Dorsolateral prefrontal cortex (tissue), 122 donors: ENCODE measurements at places on chromosomes 11 and 22.

DNA sequence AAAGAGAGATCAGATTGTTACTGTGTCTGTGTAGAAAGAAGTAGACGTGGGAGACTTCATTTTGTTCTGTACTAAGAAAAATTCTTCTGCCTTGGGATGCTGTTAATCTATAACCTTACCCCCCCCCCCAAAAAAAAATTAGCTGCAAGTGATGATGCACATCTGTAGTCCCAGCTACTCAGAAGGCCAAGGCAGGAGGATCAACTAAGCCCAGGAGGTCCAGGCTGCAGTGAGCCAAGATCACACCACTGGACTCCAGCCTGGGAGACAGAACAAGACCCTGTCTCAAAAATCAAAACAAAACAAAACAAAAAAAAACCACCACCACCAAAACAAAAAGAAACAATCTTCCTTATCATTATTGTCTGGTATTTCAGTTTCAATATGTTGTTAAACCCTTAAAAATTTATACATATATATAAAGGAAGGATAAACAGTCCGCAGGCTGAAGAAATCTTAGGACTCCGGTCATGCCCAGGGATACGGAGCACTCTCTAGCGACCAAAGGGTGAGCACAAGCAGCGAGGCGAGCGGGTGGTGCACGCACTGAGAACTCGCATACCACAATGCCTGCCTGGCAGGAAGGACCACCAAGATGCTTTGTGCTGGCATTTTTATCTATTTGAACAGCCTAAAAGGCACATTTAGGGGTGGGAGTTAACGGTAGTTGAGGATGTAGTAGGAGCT lies 6.4 kb downstream of the POLDIP3 start:
- no peak for DNase-seq

DNA sequence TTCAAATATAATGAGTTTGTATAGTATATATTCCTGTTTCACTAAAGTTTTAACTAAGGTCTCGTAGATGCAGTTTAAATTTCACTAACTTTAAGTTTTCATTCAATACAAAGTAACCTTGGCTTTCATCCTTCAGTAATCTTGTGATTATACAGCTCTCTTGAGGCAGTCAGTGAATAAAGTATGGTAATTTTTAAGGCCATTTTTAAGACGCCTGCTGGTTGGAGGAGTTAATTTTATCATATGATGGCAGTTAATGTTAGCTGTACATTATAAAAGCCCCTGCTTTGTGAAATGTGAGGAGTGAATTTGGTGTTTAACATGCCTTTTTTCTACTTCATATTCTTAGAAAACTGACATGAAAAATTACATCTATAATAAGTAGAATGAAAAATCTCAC lies 163.6 kb downstream of the TMEM135 start:
- DNase-seq, result no peak

GRCh38 chr22:33242078-33242477 lies 183.9 kb upstream of the SYN3 start:
- DNase-seq, result no peak

DNA sequence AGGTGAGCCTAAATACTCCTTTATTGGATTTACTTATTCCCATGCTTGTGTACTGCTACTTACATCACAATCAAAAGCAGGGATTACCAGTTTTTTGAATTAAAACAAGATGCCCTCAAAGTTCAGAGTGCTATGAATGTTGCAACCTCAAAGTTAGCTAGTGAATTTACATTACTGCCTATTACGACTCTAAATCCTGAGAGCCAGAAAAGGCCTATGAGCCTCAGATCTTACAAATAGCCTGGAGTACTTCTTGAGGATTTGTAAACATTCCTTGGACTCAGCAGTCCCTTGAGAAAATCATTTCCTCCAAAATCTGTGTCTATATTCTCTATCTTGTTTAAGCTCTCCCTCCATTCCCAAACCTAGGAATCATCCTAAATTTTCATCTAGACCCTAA lies 25.5 kb downstream of the CHORDC1 start:
- no peak for DNase-seq

- DNase-seq, result no peak
Measured at GRCh38 chr11:128464878-128465450, 122.4 kb downstream of the ETS1 start.

- no peak for DNase-seq
Measured at GRCh38 chr11:130476200-130476921, 27.9 kb downstream of the ADAMTS15 start.

- DNase-seq, result no peak
Measured at GRCh38 chr11:31959716-31960115, 131.2 kb upstream of the RCN1 start.

GRCh38 chr11:115625502-115625901 lies 121.3 kb upstream of the CADM1 start:
- DNase-seq, result no peak

DNA sequence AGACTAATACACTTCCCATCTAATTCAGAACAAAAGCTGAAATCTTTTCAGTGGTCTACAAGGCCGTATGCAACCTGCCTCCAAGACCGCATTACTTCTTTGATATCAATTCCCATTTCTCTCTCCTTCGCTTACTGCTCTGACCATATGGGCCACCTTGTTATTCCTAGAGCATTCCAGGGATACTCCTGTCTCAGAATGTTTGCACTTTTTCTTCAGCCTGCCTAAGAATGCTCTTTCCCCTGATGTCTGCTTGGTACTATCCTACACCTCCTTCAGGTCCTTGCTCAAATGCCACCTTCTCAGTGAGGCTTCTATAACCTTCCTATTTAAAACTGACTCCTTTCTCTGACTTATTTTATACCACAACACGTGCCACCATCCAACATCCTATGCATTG lies 71.2 kb downstream of the MAML2 start:
- no peak for DNase-seq

- no peak for DNase-seq
Measured at GRCh38 chr22:30010789-30011405, 69.4 kb upstream of the HORMAD2 start.

GRCh38 chr11:35740061-35740799 lies 77.7 kb downstream of the TRIM44 start:
- DNase-seq, result no peak

DNA sequence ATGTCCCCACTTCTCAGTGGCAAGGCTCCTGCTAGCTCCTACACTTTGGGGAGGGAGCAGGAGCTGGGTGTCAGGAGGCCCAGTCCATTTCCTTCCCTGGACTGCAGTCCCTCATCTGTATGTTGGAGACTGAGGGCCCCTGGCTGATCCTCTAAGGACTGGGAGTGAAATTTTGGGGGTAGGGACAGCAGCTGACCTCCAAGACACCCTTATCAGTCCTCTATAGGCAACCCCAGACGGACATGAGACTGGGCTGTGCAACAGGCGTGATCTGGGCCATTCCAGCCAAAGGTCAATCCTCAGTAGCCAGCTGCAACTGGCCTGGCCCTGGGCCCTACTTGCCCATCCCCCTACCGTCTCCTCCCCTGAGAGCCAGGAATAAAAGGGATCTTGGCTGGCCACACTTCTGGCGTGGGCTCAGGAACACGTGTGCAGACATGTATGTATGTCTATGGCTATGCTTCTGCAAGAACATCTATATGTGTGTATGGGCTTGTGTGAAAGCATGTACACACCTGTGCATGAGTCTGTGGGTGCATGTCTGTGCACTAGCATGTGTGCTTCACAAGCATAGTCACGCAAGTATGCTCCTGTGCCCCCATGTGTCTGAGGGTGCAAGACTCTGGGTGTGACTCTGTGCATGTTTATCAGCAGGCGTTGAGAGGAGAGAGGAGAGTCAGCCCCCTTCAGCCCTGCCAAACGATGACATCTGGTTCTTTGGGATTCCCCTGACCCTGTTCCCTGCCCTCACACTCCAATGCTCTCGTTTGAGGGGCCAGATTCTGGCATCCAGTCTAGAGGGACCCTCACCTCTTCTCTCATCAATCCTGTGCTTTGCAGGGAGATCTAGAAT lies 24.6 kb upstream of the DGAT2 start:
- DNase-seq, result no peak

DNA sequence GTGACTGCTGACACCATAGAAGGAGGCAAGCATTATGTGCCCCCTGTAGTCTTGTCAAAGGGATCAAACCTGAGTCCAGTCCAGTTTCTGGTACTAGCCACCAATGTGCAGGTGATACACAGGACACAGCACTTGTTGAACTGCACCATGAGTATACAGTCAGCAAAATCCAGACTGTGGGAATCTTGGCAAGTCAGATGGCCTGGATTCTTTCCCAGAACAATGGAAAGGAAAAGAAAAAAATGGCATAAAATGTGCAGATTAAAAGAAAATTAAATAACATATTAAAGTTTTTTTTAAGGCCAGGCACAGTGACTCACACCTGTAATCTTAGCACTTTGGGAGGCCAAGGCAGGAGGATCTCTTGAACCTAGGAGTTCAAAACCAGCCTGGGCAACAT lies 16.8 kb downstream of the CRY2 start:
- no peak for DNase-seq

DNA sequence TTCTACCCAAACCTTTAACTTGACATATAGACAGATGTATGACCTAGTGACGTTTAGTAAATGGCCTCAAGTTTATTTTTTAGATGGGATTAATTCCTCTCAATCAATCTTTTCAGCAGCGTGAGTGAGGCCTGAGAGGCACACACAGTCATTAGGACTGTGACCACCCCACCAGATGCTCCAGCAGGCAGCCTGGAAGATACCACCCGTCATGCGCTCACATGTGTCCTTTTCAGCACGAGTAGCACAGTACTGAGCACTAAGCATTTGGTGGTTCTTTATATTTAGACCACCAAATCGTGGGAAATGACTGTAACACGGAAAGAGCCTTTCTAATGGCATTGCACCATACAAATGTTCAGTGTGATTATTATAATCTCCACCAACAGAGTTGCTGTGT lies 354.6 kb upstream of the DDI1 start:
- no peak for DNase-seq

DNA sequence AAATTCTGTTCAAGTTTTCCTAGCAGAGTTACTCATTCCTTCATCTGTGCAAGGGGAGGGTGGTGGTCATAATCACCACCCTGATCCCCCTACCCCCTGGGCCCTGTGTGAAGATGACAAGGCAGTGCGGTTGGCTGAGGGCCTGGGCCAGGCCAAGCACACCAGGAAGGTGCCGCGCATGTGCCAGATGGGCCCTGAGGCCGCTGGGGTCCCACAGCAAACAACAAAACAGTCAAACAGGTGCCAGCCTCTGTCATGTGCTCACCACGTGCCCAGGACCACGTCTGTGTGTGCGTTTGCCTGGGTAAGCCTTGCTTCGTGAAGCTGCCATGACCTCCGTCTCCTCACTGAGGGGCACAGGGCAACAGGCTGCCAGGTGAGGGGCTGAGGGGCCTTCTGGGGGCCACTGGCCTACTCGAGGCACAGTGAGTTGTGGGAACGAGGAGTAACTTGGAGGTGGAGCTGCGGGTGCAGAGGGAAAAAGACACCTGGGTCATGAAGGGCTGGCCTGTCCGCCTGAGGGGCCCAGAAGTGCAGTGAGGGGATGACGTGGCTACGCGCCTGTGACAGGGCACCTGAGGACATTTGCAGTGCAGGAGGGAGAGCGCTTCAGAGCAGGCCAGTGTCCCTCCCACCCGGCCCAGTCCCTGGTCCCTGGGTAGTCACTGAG lies 25.8 kb downstream of the RSPH14 start:
- no peak for DNase-seq

GRCh38 chr22:23205339-23206049 lies 25.2 kb downstream of the BCR start:
- DNase-seq, result no peak

DNA sequence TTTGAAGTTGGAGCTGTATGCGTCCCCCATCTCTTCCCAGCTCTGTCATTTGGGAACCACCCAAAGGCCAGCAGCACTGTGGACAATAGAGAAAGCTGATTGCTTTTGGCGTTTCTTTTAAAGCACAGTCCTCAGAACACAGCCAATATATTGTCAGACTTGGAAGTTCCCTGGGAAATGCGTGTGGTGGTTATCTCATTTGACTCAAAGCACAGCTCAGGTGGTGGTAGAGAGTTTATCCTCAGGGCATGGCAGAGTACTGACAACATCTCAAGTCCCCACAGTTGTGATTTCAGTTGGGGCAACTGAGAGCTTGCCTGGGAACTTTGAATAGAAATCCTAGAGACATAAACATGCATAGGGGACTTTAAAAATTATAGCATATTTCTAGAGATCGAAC lies 601.3 kb downstream of the ETS1 start:
- DNase-seq, result no peak

DNA sequence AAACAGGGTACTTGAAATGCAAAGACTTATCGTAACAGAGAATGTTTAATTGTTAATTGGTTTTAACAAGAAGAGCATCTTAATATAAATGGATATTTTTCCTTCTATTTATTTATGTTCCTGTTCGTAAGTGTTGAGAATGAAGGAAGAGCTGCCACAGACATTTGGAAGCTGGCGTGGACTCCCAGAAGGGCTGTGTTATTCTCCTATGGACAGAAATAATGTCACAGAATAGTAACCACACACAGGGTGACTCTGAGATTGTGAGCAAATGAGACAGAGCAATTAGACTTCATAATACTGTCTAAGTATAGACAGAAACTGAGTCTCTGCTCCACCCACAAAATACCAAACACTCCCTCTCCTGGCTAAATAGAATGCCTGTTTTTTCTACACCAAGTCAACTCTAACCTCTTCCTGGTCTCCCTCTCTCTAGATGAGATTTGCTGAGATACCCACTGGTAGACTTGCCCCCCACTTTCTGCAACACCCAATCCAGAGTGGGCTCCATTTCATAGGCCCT lies 6.1 kb downstream of the APOL3 start:
- DNase-seq, result no peak

- DNase-seq, result no peak
Measured at GRCh38 chr11:80856066-80856465, 1415.2 kb upstream of the TENM4 start.

GRCh38 chr11:45379162-45379863 lies 93.2 kb upstream of the SYT13 start:
- no peak for DNase-seq

- no peak for DNase-seq
Measured at GRCh38 chr11:76285397-76286104, 79.2 kb upstream of the WNT11 start.

GRCh38 chr22:27150544-27150941 lies 493.2 kb downstream of the MIAT start:
- DNase-seq, result no peak

GRCh38 chr11:73622926-73623593 lies 23.3 kb upstream of the PLEKHB1 start:
- DNase-seq, result no peak
